HL-60 (cell line): ENCODE measurements at places on chromosomes 2 and 18.
A peak's percentile ranks its signal among the peaks of the same experiment; 100 is the strongest.

GRCh38 chr18:50388988-50389387, 14.1 kb downstream of the SKA1 start:
- no peak for DNase-seq

GRCh38 chr2:55163274-55163721, 68.8 kb downstream of the CLHC1 start:
- no peak for DNase-seq

- no peak for DNase-seq
Observed at GRCh38 chr18:73617981-73618380, 529.7 kb downstream of the FBXO15 start.

GRCh38 chr2:144456680-144457079, 63.2 kb downstream of the ZEB2 start:
- DNase-seq, result peak; percentile 38

GRCh38 chr2:175107146-175107545, 60.9 kb downstream of the ATF2 start:
- no peak for DNase-seq

DNA sequence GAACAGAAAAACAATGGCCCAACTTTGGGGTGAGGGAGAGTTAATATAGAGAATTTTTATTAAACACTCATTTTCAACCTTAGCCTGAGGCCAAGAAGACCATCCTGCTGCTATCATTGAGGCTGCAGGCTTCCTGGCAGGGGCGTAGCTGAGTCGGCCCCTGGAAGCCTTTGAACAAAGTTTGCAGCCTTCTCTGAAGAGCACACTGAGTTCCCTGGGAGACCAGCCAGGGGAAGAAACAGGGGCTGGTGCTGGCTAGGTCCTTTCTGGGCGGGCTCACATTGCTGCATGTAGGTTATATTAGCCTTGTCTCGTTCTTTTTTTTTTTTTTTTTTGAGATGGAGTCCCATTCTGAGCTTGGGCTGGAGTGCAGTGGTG, 126.8 kb upstream of the HS6ST1 start:
- DNase-seq, result no peak

GRCh38 chr18:12879840-12880540, 4.0 kb downstream of the PTPN2 start:
- DNase-seq, result peak; percentile 71

DNA sequence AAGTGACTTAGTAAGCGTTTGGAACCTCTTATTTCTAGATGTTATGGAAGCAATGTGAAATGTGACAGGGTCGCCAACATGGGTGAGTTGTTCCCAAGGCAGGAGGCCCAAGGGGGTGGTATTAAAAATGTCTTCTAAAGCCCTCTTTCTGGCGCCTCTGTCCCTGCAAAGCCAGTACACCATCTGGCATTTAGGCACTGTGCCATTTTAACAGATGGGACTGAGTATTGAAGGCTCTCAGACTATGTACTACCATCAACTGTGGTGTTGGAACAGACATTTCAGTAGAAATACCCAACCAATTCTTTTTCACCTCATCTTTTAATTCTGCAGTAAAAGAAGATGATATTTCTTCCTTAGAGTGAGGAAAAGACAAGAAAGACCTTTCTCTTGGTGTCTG, 384.5 kb upstream of the MMADHC start:
- DNase-seq, result no peak

DNA sequence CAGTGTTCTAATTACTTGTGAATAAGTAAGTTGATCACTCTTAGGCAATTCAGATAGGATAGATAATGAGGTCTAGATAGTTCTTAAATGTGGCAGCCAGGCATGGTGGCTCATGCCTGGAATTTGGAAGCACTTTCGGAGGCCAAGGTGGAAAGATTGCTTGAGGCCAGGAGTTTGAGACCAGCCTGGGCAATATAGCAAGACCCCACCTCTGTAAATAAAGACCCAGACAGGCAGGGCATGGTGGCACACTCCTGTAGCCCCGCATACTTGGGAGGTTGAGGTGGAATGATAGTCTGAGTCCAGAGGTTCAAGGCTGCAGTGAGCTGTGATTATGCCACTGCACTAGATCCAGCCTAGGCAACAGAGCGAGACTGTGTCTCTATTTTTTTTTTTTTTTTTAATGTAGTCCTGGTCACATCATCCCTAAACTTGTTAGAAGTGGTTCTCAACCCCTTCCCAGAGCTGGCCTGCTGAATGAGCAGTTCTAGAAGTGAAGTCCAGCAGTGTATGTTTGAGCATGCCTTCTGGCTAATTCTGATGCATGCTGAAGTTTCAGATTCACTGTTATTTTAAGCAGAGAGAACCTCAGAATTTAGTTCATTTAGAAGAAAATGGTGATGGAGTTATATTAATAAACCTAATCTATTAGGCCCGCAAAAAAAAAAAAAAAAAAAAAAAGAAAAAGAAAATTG, 306.2 kb downstream of the PRKCE start:
- no peak for DNase-seq

- DNase-seq, result no peak
Observed at GRCh38 chr2:38446418-38446817, 69.3 kb upstream of the ATL2 start.

DNA sequence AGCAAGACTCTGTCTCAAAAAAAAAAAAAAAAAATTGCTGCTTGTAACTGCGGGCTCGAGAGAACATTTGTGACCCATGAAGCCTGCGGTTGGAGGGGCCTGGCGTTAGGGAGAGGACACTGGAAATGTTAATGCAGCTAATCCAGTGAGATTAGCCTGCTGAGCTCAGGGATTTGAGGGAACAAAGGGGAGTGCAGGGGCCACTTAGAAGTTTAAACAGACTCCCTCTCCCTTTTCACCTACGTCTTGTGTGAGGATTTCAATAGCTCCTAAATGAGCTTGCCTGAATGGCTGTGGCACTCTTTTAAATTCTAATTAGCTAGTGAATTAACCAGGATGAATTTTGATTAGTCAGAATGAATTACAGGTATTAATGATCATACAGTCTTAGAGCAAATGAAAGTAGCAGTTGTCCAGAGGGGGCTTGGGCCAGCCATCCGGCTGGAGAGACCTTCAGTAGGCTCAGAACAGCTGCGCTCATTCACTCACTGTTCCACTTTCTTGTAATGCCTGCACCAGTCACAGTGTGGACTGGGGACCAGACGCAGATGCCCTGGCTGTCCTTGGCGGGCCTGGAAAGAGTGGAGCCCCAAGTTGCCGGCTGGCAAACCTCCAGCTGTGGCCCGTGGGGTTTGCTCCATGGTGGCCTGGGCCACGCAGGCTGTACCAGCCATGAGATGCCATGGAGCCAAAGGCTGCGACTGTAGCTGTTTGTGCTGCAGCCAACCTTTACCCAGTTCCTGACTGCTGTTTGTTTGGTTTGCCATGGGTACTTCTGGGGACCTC, 20.8 kb downstream of the LDLRAD4 start:
- no peak for DNase-seq

- DNase-seq, result no peak
Observed at GRCh38 chr18:51007790-51008139, 22.2 kb upstream of the SMAD4 start.

- DNase-seq, result no peak
Observed at GRCh38 chr18:65762556-65762955, 11.7 kb downstream of the CDH7 start.

GRCh38 chr2:136628490-136628889, 136.9 kb upstream of the THSD7B start:
- DNase-seq, result no peak

DNA sequence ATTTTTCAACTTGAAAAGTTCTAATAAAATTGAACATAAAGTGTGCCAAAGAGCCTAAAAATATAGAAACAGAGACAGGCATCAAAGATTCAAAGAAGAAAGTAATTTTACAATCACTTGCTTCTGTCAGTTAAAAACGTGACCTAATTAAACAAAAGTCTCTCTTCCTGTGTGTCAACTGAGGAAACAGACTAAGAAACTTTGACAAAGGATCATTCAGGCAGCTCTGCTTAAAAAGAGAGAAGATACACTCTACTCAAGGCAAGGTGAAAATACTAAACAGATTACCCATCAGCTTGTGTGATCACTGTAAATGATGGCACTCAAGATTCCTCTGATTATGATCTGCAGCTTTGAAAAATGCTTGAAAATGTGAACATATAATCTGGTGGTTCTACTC, 47.8 kb downstream of the DYM start:
- DNase-seq, result no peak
